ENCODE measurements at places on chromosomes 5 and 9.

DNA sequence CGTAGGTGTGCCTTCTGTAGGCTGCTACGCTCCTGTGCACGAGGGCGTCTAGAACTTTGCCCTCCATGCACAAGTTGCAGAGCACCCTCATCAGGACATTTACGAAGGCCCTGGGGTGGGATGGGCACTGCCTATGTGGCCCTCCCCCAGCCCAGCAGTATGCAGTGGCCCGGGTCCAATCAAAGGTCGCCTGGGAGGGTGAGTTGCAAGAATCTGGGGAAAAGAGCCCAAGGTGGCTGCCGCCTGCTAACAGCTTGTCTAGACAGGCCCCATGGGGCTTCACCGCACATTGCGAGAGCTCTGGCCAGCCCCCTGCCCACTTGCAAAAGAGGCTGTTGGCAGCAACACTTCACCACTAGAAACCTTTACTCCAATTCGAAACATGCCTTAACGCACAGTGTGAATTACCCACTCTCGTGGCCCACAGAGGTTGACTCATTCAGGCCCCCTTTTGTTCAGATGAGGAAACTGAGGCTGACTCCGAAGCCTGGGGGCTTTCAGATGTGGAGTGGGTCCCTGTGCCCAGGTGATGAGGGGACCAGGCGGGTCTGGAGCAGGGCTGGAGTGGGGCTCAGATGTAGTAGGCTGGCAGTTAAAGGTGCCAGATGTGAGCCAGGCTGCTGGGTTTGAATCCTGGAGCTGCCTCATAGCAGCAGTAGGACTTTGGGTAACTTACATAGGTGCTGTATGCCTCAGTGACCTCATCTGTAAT lies 31.8 kb upstream of the IL17B start:
- DNase-seq = no peak

GRCh38 chr5:155394727-155395126 lies 381.2 kb downstream of the KIF4B start:
- no peak for DNase-seq

DNA sequence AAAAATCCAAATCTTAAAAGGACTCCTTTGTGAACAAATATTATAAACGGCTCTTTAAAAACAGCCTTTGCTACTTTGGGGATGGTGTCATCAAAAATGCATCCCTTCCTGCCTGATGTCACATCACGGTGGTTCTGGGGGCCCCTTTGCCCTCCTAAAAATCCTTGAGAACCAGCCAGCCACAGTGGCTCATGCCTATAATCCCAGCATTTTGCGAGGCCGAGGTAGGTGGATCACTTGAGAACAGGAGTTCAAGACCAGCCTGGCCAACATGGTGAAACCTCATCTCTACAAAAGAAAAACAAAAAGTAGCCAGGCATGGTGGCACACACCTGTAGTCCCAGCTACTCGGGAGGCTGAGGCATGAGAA lies 43.9 kb downstream of the FNBP1 start:
- DNase-seq = no peak

DNA sequence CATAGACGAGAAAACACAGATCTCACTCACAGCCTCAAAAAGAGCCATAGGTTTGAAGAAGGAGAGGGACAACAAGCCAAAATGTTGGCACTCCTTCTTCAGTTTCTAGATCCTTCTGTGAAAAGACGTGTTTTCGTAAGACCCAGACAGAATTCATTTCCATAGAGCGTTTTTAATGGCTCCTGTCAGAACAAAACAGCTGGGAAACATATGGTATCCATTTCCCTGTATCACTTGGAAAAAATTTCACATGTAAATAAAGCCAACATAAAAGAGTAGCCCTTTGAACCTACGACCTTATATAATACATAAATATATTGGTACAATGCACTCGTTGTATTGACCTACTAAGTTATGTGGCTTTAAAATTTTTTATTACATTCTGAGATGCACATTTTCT lies 108.1 kb downstream of the SNCAIP start:
- no peak for DNase-seq

DNA sequence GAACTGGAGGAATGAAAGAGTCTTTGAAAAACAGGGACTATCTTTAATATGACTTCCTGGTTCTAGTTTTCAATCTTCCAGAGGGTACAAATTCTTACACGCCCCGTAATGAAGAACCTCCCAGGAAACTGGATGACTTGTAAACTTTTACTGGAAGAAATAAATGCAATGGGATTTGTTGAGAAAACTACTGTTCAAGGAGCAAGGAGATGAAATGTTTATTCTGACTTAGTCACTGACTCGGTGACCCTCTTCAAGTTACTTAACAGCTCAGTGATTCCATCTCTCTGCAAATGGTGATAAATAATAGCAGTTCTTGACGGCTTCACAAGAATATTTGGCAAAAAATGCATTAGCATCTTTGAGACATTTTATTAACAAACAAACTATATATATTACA lies 858.6 kb downstream of the PTPRD start:
- DNase-seq = peak; percentile 80

GRCh38 chr5:128195316-128195715 lies 111.8 kb downstream of the SLC12A2 start:
- no peak for DNase-seq

DNA sequence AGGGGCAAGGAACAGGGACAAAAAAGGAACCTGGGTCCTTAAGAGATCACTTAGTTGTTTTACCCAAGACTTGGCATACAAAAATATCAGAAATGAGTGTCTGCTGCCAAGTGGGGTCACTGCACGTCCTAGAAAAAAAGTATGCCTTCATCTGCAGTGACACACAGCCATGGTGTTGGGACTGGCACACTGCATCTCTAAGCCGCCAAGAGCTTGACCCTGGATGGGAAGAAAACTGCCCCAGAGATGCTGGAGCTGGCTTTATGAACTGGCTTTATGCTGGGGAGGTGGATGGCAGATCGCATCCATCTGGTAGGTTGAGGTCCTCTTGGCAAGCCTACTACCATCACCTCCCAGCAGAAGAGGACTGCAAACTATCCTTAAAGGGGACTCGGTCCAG lies 51.7 kb downstream of the IRF1 start:
- no peak for DNase-seq

- DNase-seq = no peak
Observed at GRCh38 chr5:179796877-179797608, 3.3 kb downstream of the LTC4S start.

GRCh38 chr5:155651-156410 lies 35.5 kb upstream of the LRRC14B start:
- no peak for DNase-seq

DNA sequence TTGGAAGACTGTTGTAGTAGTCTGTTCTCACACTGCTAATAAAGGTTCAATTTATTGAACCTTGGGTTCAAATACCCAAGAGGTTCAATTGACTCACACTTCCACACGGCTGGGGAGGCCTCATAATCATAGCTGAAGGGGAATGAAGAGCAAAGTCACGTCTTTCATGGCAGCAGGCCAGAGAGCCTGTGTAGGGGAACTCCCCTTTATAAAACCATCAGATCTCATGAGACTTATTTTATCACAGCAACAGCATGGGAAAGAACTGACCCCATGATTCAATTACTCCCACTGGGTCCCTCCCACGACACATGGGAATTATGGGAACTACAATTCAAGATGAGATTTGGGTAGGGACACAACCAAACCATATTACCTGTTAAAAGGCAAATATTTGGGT lies 268.2 kb downstream of the TMEM167A start:
- DNase-seq = peak; percentile 6

- DNase-seq = no peak
Observed at GRCh38 chr9:15300218-15300617, 6.8 kb downstream of the TTC39B start.

DNA sequence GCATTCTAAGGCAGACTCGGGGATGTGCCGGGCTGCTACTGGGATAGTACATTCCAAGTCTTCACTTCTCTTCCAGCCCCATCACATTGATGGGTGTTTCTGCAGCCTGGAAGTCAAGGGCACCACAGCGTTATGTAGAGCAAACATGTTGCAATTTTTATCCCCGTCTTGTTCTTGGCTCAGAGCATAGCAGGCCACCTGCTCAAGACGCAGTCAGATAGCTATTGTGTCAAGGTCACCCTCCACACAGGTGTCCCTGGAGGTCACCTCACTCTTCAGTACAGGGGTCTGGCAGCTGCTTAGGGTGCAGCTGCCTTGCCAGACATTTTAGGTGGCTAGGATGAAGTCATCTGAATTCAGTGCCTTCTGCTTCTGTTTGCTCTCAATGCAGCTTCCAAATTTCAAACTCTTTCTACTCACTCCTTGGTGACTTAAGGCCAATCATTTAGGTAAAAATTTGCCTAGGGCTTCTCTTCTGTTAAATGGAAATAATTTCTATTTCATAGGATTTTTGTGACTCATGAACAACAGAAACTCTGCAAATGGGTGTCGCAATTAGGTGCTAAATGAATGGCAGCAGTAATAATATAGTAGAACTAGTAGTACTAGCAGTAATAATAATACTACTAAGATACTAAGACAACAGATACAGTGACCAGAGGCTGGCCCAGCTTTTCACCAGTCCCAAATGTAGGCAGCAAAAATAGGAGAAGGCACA lies 24.3 kb downstream of the KCNV2 start:
- no peak for DNase-seq

DNA sequence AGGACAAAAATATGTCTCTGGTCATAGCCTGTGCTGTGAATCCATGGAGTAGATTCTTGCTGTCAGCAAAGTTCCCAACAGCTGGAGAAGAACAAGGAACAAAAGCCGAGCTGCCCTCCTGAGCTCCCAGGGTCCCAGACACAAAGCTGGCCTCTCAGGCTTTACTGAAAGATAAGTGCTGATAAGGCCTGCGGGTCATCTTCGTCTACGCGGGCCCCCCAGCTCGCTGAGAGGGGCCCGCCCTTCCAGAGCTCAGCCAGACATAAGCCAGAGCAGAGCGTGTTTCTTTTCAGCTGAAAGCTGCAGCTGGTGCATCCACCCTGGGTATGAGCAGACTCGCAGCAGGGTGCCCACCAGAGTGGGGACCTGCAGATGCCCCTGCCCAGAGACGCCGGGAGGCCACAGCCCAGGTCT lies 84.7 kb downstream of the HSD17B3 start:
- DNase-seq = no peak

GRCh38 chr9:116697362-116697761 lies 10.3 kb downstream of the TRIM32 start:
- DNase-seq = peak; percentile 55

- DNase-seq = no peak
Observed at GRCh38 chr9:69107771-69108170, 66.3 kb upstream of the TJP2 start.

GRCh38 chr5:180463216-180463900 lies 30.8 kb upstream of the CNOT6 start:
- no peak for DNase-seq

DNA sequence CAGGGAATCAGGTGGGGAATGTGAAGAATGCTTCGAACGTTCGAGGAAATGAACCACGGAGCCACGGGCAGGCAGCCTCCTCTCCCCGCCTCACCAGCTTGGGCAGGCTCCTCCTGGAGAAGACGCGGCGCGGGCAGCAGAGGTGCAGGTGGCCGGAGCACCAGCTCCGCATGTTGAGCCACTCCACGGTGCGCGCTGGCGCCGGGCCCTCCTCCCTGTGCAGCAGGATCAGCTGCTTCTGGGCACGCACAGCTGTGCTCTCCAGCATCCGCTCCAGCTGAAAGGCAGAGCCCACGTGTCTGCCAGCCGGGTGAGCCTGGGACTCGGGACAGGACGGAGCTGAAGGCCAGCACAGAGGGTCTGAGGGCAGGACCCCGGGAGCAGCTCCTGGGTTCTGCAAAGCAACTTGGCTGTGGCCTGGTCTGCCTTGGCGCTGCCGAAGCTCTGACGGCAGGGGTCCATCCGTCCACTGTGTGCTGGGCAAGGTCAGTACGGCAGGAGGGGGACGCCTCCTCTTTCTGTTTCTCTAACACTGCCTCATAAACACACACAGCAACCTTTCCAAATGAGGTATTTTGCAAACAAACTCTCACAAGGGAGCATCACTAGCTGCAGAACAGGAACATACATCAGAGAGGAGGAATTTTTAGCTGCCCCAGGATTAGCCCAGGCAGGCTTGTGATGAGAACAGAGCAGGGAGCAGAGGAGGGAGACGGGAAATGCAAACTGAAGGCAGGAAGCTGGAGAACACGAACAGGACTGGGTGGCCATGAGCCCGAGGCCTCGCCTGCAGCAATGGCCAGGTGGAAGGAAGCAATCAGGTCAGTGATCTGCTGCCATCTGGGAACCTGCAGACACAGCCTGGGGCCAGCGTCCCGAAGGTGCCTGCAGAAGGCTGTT lies 20.1 kb upstream of the NSMF start:
- DNase-seq = no peak

DNA sequence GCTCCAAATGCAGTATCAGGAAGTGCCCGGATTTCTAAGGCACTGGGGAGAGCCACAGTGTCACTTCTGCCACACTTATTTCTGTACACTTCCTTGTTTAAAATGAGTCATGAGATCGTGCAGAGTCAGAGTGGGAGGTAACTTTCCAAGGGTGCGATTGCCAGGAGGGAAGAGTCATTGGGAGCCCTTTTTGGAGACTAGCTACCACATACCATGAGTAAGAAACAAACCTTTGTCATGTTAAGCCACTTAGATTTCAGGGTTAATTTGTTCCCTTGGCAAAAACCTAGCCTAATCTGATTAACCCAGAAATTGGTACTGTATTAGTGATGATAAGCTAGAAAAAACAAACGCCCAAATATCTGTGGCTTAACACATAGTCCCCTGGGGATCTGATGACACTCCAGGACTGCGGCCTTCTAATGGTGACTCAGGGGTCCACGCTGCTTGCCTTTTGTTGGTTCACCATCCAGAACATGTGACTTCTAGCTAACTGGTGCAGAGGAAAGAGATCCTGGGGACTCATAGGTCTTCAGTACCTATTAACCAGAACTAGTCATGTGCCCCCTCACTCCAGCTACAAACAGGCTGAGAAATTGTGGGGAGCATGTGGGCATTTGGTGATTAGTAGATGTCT lies 48.6 kb upstream of the TLE1 start:
- peak; percentile 100 for DNase-seq

GRCh38 chr9:23643656-23644258 lies 182.3 kb downstream of the ELAVL2 start:
- DNase-seq = peak; percentile 86

GRCh38 chr9:34385561-34386230 lies 9.0 kb upstream of the MYORG start:
- DNase-seq = no peak

DNA sequence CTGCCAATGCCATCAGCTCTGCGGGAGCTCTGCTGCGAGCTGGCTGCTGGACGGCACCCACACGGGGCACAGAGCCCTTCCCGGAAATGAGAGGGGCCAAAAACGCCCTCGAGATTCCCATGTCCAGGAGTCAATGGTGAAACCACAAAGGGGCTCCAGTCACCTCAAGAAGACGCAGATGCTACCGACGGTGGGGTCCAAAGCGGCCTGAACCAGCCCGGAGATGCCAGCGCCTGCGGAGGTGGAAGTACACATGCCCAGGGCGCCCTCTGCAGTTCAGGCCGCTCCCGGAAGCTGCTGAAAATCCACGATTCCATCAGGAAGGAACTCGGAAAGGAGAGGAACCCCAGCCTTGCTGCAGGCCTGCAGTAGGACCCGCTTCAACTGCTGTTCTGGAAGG lies 82.4 kb upstream of the SELENOP start:
- no peak for DNase-seq

DNA sequence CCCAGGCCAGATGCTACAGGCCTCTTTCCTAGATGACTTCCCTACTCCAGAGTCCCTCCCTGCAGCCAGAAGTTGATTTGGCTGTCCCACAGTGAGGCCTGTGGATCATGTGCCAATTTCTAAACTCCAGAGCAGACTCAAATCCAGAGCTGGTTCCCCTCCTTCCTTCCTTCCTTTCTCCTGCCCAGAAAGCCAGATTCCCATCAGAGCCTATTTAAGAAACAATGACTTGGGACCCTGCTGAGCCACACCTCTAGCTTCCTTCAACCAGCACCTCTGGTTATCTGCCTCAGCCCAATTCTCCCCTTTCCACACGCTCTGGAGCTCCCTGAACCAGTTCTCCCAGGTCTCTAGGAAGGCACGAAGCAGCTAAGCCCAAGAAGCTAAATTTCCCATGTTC lies 7.2 kb downstream of the FAM219A start:
- DNase-seq = no peak

Data from kidney tubule cell (primary cell).